Activated naive CD4-positive, alpha-beta T cell treated with anti-CD3 and anti-CD28 coated beads, Interleukin-2, amount 50 U/mL, for 72 hours (primary cell): ENCODE measurements at places on chromosomes 6 and 20. TPM values are rescaled to one million over a fixed set of nuclear protein-coding genes. Genes with fewer than 3 reads are reported as not detected.

DNA sequence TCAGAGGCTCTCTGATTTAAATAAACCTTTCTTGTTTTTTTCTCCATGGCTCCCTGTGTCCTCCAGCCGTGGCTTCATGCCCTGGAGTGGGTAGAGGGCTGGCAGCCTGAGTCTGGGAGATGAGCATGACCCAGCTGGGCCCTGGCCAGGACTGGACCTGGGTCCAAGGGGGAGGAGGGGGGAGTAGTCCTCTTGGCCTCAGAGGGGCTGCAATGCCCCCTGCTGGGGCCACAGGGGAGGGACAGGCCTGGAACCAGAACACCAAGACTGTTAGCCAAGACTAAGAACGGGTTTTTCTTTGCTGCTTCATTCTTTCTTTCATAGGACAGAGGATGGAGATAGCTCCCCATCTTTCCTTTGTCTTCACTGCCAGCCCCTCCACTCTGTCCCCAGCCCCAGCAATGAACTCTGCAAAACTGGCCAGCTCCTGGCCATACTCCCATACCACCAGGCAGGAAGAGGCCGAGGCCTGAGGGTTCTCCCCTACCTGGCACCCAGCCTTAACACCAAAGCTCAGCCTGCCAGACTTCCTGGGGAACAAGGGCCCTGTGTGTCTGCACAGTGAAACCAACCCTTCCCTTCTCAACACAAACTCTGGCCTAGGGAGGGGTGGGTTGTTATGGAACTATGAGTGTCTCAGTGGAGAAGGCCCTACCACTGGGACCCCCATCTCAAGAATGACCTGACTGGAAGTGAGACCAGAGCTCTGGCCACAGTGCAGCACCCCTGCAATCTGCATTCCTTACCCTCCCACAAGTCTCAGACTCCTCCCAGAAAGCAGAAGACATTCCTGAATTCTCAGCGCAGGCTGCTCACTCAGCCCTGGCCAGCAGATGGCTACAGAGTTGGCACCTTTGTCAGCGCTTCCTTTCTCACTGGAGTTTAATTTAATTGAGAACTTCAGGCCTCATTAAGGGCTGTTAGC lies 11.0 kb downstream of the SLC29A1 start:
- DNase-seq: no peak

DNA sequence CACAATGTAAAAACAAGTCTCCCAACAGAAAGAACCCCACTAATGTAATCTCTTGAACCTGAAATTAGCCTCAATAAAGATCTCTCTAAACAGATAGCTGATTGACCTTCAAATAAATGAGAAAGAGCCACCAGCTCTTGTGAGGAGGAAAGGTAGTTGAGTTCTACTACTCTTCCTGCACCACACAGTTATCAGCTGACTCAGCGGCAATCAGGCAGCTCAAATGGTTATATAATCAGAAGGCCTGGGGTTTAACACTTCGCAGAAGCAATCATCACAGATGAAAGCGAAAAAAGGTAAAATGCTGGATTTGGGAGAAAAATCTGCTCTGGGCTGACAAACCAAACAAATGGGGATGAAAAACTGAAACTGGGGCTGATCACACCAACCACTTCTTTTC lies 91.8 kb downstream of the CHD6 start:
- no peak for DNase-seq

ECT2L gene
- not detected for total RNA-seq

- no peak for DNase-seq
Measured at GRCh38 chr6:1626481-1626880, 16.8 kb downstream of the FOXC1 start.

GRCh38 chr6:25944688-25945574 lies 14.4 kb upstream of the SLC17A2 start:
- DNase-seq: no peak
